Natural killer cell (primary cell): ENCODE measurements at places on chromosomes 11 and 22. TPM values are rescaled to one million over a fixed set of nuclear protein-coding genes. Genes with fewer than 3 reads are reported as not detected.
A peak's percentile ranks its signal among the peaks of the same experiment; 100 is the strongest.

GRCh38 chr11:134471716-134472455 lies 59.8 kb upstream of the B3GAT1 start:
- DNase-seq, result no peak

- DNase-seq, result no peak
Measured at GRCh38 chr11:1076061-1076665, 1.5 kb downstream of the MUC2 start.

DNA sequence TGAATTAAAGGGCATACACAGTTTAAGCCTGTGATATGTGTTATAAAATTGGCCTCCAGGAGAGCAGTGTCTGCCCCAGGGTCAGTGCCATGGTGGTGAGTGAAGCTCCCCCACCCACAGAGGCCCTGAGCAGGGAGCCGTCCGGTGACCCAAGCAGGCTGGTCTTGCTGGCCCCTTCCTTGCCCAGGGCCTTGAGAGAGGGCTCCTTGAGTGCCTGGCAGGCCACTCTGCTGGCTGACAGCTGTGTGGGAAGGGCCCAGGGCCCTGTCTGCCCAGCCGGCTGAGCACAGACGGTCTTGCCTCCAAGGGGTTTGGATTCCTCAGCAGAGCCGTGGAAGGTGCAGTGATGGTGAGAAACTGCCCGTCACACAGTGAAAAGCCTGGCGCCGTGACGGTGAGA lies 25.9 kb downstream of the PTDSS2 start:
- DNase-seq, result no peak

DNA sequence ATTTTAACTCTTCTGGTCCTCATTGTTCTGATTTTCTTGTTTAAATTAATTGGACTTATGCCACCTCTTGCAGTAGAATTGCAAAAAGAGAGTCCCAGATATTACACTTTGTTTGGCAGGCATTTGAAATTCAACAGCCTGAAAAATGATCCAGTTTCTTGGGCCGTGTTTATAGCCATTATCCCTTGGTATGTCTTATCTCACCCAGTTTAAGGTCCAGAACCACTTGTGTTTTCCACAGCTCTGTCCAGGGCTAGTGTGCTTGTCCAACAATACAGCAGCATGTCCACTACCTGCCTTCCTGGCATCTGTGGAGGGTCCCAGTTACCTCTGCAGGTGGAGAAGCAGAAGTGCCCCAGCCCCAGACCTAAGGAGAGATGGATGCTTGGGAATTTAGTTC lies 397.4 kb downstream of the SOX6 start:
- no peak for DNase-seq

DNA sequence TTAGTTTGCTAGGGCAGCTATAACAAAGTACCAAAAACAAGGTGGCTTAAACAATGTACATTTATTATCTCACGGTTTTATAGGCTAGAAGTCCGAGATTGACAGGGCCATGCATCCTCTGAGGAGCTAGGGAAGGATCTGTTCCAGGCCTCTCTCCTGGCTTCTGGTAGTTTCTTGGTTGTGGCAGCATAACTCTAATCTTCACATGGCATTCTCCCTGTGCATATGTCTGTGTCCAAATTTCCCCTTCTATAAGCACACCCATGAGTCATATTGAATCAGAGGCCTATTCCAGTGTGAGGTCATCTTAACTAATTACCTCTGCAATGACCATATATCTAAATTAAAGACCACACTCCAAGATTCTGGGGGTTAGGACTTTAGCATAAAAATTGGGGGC lies 31.3 kb upstream of the MMP13 start:
- no peak for DNase-seq

DNA sequence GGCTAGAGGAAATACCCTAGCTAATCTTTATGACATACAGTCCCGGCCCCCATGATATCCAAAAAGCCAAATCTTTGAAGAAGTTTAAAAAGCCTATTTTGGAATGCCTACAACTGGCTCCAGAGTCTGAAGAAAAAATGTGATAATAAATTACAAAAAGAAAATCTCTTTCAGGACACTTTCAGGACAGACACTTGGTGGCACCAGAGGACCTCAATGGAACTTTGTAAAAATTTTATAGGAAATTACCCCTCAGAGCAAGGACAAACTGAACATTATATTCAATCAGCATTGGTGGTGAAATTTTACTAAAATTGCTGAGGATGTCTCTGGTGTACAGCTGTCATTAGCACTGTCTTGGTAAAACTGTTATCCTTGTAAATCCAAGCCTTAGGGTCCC lies 81.0 kb downstream of the CCDC73 start:
- no peak for DNase-seq

- no peak for DNase-seq
Measured at GRCh38 chr11:74212533-74212932, 41.4 kb downstream of the PPME1 start.

DNA sequence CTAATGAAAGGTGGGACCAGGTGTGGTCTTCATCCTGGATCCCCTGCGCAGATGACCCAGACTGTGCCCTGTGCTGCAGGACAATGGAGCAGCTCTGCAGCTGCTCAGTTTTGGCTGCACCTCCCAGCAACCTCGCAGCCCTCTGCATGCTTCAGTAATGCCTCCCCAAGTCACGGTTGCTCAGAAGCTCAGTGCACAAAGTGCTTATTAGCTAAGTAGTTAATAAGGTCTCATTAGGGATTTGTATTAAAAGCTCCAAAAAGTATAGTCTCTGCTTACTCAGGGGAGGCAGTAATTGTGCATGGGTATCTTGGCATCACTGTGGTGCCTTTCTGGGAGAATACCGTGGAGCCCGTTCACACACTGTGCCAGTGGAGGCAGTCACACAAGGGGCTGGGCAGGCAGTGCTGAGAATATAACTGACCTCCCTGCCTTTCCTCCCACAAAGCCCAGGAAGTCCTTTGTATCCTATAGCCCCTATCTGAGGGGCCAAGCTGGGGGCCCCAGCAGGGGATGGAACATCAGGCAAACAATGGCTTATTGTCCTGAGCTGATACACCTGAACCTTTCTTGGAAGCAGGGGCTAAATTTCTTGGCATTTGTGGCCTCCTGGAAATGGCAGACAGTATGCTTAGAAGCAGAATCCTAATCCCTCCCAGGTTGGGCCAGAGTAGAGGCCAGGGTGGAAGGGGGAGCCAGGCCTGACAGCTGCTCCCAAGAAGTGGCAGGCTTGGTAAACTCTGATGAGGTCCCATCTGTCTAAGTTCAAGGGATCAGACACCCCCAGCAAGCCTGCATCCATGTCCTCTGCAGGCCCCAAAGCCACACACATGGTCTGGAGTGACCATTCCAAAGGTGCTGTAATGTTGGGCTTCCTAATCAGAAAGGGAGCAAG lies 125.5 kb upstream of the PARVA start:
- DNase-seq, result no peak

- no peak for DNase-seq
Measured at GRCh38 chr22:37354670-37355069, 72.4 kb downstream of the CYTH4 start.

GRCh38 chr11:133947321-133947756 lies 9.4 kb downstream of the IGSF9B start:
- DNase-seq, result no peak

- DNase-seq, result no peak
Measured at GRCh38 chr11:1235901-1236315, 13.0 kb downstream of the MUC5B start.

GRCh38 chr11:45097721-45098493 lies 48.5 kb upstream of the PRDM11 start:
- peak; percentile 65 for DNase-seq

- no peak for DNase-seq
Measured at GRCh38 chr11:24844406-24844805, 347.6 kb downstream of the LUZP2 start.

DNA sequence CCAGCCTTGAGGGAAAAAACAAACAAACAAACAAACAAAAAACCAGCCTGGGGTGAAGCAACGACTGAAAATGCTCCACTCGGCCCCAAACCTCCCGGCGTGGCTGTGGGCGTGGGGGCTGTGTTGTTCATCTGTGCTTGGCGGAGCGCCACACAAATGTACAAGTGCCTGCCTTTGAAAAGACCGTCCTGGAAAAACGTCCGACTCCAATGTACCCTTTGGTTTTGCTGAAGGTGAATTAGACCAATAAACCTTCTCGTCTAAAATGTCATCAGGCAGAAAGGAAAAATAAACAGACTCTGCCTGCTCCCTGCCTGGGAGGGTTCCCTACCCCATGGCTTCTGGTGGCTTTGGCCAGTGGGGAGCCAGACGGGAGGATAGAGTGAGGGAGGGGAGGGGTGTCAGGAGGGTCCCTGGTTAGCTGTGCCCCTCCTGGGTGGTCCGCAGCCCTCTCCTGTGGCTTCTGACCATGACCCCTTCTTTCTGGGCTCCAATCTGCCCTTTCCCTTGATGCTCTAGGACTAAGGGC lies 93.9 kb downstream of the TRMU start:
- no peak for DNase-seq

DNA sequence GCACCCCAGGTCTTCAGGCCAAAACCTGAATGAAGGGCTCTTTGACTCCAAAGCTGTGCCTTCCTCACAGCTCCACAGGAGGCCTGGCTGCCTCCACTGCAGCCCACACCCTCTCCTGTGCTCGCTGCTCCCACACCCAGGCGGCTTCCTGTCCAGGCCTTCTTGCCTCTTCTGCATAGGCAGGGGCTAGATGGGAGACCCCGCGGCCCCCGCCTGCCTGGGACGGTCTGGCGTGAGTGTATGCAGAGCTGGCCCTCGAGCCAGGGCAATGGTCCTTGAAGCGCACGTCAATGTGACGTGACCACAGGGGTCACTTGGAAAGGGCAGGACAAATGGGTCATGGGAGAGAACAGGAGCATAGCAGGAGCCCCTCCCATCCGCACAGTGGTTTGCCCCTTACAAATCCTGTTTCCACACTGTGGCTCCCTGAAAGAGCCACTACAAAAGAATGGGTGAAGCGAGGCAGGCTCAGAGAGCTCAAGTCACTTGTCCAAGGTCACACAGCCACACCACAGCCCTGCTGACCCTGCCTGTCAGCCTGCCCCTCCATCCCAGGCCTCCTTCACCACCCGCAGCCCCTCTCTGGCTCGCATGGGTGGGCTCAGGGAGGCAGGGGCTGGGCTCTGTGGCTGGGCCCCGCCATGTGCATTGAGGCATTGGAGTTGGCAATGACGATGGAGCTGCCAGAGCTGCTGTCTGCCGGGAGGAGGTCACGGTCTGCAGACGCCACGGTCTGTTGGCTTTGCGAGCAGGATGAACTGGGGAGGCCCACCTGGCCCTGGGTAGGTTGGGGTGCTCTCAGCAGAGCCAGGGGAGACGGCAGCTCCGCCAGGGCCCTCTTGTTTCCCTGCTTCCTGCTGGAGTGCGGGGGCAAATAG lies 71.2 kb upstream of the WNT11 start:
- no peak for DNase-seq

GRCh38 chr11:134014511-134014910 lies 54.4 kb upstream of the JAM3 start:
- no peak for DNase-seq

GRCh38 chr22:20117633-20118299 lies 740 bp upstream of the TRMT2A start:
- DNase-seq, result peak; percentile 71

DNA sequence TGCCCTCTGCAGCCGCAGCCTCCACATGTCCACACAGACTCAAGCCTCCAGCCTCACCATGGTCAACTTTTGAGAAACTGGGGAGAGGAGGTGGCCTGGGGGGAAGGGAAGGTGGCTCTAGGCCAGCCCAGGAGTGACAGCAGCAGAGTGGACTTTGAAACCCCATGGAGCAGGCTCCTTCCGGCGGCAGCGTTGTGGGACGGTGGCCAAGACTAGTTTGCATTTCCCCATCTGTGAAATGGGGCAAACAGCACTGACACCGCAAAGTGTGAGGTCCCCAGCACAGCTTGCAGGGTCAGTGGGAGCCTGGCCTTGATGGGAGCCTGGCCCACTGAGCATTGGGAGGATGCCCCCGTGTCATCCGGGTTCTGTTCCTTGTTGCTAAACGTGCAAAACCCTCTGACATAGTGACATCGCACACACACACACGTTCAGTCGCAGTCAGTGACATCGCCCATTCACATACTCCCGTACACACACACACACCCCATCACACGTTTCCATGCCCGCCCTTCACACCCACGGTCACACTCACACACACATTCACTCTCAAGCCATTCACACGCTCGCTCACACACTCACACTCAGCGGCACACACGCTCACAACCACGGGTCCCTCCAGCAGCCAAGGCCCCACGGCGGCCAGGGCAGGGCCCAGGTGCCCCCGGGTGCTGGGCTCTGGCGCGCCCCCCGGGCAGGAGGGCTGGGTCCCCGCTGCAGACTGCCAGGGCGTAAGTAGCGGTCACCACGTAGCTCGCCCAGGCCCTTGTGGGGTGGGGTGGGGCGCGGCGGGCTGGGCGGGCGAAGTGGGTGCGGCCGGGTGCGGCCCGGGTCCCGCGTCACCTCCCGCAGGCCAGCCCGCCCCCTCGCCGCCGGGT lies 585 bp downstream of the CYB5R3 start:
- peak; percentile 68 for DNase-seq

- peak; percentile 80 for DNase-seq
Measured at GRCh38 chr11:128471138-128471661, 116.2 kb downstream of the ETS1 start.

GRCh38 chr11:1913271-1914060 lies 6.0 kb upstream of the TNNT3 start:
- no peak for DNase-seq

DNA sequence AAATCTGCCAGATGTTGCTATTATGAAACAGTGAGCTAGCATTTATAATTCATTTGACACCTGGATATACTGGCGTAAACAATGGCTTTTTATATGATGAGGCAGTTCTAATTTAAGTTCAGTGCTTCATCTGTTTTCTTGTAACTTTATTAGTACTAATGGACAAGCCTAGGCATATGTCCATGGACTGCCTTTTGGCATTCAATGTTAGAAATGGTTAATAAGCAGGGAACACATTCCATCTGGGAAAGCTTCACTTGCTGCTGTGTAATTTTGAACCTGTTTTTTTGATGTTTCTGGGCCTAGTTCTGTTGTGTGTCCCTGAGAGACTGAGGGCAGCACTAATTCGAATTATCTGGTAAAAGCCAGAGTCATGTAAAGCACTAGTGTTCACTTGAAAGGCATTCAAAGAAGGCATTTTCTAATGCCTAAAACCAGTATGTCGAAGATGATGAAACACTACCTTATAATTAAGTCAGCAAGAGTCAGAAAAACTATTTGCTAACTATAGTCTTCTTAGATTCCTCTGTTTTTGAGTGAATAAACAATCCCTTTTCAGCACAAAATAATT lies 138.5 kb downstream of the SWAP70 start:
- no peak for DNase-seq

- DNase-seq, result peak; percentile 88
Measured at GRCh38 chr11:13772223-13773046, 104.0 kb downstream of the FAR1 start.

DNA sequence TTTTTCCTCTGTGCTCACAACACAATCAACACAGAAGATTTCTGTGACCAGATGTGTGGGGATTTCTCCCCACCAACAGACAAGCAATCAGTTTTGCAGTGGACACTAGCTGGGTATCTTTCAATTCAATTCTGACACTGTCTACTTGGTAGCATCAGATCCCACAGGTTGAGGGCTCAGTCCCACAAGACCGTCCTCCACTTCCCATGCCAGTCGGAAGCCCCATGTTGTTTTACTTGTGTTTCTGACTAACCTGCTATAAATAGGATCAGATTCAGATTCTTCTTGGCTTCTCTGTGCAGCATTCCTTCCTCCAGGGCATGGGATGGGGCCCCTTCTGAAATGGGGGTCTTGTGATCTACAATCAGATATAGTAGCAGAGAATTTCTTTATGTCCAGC lies 19.6 kb downstream of the ACER3 start:
- no peak for DNase-seq

GGT1 gene
- 7.0 TPM for total RNA-seq

RAB1B gene
- 144 TPM for total RNA-seq

LRRN4CL gene
- total RNA-seq, result not detected

MS4A14 gene
- 0.34 TPM for total RNA-seq

AHNAK gene
- 740 TPM for total RNA-seq

KCNK4 gene
- 0.86 TPM for total RNA-seq

CTR9 gene
- total RNA-seq, result 30.6 TPM

FJX1 gene
- total RNA-seq, result not detected
